NCI-H1436 treated with DMSO at 0.1 percent for 48 hours (cell line): ENCODE measurements at places on chromosomes 3 and 15.

DNA sequence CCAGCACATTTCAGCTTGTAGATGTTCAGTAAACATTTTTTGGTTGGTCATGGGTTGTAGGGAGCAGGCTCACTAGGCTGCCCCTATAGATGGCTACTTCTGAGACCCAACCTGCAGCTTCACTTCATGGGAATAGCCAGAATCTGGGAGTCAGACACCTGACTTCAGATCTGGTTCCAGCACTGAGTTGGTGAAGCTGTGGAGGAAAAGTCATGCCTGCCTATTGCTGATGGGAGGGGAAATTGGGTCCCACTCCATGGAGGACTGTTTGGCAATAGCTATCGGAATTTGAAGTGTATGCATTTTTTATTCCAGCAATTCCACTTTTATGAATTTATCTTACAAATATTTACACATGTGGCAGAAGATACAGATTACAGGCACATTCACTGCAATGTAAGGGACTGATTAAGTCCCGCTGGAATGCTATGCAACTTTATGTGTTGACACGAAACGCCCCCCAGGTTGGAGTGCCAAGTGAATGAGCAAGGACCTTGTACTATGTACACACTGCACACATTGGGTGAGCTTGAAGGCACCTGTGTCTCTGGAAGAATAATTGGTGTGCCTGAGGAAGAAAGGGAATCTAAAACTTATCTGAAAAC lies 7.8 kb upstream of the CCR1 start:
- no peak for DNase-seq

GRCh38 chr3:179323197-179324110 lies 623 bp downstream of the ZNF639 start:
- DNase-seq: no peak

DNA sequence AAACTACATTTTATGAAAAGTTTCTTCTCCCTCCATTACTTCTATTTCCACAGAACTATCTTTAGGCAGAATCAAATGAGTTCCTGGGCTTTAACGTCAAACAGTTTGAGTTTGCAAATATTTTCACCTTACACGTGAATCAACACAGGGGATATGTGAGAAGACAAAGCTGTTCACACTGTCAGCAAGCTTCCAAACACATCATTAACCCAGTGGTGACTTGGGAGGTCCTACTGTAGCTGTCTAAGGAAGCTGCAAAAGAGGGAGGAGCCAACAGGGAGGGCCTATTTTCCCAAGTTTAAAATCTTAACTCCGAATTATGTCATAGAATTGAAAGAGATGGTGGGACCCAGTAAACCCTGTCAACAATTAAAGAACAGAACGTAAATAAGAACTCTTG lies 337.8 kb upstream of the DNAJC19 start:
- no peak for DNase-seq

DNA sequence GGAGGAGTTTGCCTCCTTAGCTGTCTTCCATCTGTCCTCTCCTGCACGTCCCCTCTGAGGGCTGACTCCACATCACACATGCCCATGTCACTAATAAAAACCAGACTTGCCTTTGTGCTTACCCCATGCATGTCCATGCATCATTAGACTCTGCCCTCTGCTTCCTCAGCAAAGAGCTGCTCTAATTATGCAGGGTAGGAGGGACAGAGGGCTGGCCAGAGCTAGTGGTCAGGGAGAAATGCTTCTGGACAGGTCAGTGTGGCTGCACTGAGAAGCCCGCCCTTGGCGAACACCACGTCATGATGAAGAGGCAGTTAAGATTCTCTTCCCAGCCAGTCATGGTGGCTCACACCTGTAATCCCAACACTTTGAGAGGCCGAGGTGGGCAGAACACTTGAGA lies 8.9 kb downstream of the CA12 start:
- DNase-seq: no peak
